ENCODE measurements at places on chromosomes 13 and 19.

- no peak overlapping the region for H3K27ac ChIP-seq
- H3K4me1 ChIP-seq, result no peaks in the 10 kb centered on the region
- no peaks in the 10 kb centered on the region for H3K36me3 ChIP-seq
- H3K27me3 ChIP-seq, result no peaks in the 10 kb centered on the region
These were observed 13.7 kb downstream of the FGF9 start for GRCh38 chr13:21684576-21684975.

DNA sequence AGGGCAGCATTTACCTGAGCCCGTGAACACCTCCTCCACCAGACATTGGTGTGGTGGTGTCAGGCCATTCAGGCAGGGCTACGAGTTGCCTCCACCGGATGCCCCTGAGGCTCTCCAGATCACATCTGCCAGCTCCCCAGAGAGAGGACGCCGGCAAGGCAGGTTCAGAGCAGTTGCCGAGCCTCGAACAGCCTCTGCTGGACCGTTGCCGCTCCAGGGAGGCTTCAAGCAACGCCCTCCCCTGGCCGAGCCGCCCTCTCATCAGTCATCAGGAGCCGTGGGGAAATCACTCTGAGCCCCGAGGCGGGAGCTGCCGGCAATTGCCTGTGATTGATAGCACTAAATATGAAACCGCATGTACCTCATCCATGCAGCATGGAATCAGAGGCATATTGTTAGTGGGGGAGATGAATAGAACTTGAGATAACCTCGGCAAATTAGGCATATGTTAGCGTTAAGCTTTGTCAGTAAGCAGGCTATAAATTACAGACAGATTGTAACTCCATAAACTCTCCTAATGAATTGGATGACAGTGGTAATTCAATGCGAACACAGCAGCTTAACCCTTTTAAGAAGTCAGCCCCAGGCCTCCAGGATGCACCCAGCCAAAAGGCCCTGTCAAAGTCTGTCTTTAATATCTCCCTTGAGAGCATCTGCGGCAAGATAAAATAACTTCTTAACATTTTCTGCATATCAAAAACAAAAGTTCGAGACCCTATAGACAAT lies 29.8 kb upstream of the SPACA7 start:
- no peaks in the 10 kb centered on the region for H3K36me3 ChIP-seq
- no peaks in the 10 kb centered on the region for H3K4me1 ChIP-seq
- no peak overlapping the region for H3K27ac ChIP-seq
- DNase-seq, result no peak
- peaks cover 11% of the 10 kb centered on the region for H3K27me3 ChIP-seq
- no peak overlapping the region for H3K4me3 ChIP-seq

- no peaks in the 10 kb centered on the region for H3K27me3 ChIP-seq
- no peaks in the 10 kb centered on the region for H3K36me3 ChIP-seq
- H3K4me3 ChIP-seq, result peak overlapping the region; percentile 45
- peaks cover 2% of the 10 kb centered on the region for H3K4me1 ChIP-seq
These were observed 7.6 kb downstream of the CAPN12 start for GRCh38 chr19:38736413-38737280.

DNA sequence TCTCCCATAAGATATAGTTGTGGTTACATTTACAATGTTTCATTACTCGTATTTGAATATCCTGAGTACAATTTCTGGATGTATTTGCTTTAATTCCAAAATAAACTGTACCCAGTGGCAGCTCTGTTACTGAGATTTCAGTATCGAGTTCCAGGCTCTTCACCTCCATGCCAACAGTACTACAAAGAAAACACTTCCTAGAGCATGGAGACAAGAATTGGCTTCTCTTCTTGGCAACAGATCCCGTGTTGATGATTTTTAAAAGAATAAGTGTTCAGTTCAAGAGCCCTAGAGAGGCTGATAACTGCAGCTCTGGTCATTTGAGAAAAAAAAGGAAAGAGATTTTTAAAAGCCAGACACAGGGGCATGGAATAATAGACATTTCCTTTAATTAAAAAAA lies 302.8 kb downstream of the EFNB2 start:
- DNase-seq, result no peak
- no peak overlapping the region for H3K4me3 ChIP-seq
- no peaks in the 10 kb centered on the region for H3K36me3 ChIP-seq
- H3K27ac ChIP-seq, result no peak overlapping the region
- H3K4me1 ChIP-seq, result no peaks in the 10 kb centered on the region

DNA sequence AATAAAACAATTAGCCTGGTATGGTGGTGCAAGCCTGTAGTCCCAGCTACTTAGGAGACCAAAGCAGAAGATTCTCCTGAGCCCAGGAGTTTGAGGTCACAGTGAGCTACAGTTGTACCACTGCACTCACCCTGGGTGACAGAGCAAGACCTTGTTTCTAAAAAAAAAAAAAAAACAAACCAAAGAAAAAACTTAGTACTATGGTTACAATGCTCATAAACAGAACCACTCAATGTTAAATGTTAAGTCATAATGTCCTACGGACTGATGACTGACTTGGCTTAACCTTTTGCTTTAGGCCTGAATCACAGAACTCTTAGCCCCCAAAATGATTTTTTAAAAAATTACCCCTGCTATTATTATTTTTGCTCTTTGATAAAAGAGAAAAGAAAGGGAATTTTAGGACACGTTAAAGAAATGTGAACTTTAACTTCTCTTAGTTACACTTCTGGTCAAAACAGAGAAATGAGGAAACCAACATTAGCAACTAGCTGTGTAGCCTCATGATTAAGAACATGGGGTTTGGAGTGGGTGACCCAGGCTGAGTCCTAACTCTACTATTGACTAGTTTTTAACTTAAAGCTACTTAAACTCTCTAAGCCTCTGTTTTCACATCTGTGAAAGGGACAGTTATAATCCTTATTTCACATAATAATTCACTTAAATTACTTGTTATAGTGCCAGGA lies 13.7 kb upstream of the ELF1 start:
- no peak overlapping the region for H3K4me3 ChIP-seq
- H3K4me1 ChIP-seq, result no peaks in the 10 kb centered on the region
- H3K27ac ChIP-seq, result no peak overlapping the region
- no peak for DNase-seq
- no peaks in the 10 kb centered on the region for H3K36me3 ChIP-seq
- H3K27me3 ChIP-seq, result no peaks in the 10 kb centered on the region

- no peaks in the 10 kb centered on the region for H3K36me3 ChIP-seq
- H3K4me3 ChIP-seq, result no peak overlapping the region
- DNase-seq, result no peak
- H3K4me1 ChIP-seq, result peaks cover 16% of the 10 kb centered on the region
- H3K27me3 ChIP-seq, result no peaks in the 10 kb centered on the region
These were observed 708 bp downstream of the KLK15 start for GRCh38 chr19:50832666-50833065.

DNA sequence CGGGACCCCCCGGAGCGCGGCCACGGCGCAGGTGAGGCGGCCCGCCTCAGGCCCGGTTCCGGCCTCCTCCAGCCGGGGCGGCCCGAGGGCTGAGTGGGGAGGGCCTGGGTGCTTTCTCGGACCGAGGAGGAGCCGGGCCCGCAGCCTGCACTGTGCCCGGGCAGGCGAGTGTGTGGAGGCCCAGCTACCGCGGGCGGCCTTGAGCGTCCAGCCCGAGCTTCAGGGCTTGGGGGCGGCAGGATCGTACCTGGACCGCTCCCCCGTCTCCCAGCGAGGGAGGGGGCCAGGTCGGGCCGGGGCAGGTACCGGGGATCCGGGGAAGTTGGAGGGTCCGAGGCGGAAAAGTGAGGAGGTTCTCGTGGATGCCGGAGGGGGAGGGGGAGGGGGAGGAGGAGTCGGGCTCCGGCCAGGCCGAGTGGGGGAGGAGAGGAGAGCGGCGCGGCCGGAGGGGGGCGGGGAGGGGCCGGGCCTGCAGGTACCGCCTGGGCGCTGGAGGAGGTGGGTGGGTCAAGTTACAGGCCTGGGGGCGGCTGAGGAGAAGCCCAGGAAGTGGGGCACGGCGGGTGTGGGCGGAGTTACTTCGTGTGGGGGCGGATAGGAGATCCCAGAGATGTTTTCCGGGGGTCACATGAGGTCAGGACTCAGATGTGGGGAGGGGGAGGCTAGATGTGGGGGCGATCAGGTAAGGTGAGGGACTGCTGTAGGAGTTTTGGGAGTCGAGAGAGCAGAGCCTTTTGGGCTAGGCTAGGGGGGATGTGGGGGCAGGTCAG lies 545 bp downstream of the NACC1 start:
- peaks cover 12% of the 10 kb centered on the region for H3K36me3 ChIP-seq
- no peak overlapping the region for H3K27ac ChIP-seq
- peaks cover 32% of the 10 kb centered on the region for H3K4me1 ChIP-seq
- peak; percentile 47 for DNase-seq
- H3K27me3 ChIP-seq, result no peaks in the 10 kb centered on the region

DNA sequence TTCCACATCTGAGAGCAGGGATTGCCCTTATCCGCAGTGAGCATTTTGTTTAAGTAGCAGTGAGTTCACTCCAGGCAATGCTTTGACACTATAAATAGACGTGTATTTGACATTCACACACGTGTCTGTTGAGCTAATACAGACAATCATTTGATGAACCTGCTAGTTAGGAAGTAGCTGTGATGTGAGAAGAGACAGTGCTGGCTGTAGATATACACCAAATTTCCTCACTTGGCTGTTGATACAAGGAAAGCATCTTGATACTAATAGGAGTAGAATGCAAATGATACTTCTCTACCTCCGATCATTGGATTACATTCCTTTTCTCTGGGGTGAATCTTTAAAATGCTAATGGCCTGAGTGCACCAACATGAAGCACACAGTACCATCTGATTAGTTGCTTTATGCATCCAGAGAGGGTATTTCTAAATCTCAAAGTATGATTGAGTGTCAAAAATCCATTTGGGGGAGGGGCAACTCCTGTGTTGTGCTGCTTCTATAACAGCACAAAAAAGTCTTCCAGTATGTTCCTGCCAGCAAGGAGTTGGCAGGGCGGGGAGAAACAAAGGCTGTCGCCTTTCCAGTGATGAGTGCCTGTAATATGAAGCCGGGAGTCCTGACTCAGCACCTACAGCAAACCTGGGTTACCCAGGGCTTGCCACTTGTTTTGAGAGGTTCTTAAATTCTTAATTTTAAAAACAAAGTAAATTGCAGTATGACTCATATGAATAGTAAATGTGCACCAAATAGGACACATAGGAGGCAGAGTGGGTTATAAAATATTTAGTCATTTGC lies 7.0 kb downstream of the CUL4A start:
- H3K4me1 ChIP-seq, result peaks cover 16% of the 10 kb centered on the region
- H3K4me3 ChIP-seq, result peak overlapping the region; percentile 3
- H3K27me3 ChIP-seq, result no peaks in the 10 kb centered on the region
- peak; percentile 63 for DNase-seq
- H3K36me3 ChIP-seq, result peaks cover 17% of the 10 kb centered on the region
- H3K27ac ChIP-seq, result peak overlapping the region; percentile 55

DNA sequence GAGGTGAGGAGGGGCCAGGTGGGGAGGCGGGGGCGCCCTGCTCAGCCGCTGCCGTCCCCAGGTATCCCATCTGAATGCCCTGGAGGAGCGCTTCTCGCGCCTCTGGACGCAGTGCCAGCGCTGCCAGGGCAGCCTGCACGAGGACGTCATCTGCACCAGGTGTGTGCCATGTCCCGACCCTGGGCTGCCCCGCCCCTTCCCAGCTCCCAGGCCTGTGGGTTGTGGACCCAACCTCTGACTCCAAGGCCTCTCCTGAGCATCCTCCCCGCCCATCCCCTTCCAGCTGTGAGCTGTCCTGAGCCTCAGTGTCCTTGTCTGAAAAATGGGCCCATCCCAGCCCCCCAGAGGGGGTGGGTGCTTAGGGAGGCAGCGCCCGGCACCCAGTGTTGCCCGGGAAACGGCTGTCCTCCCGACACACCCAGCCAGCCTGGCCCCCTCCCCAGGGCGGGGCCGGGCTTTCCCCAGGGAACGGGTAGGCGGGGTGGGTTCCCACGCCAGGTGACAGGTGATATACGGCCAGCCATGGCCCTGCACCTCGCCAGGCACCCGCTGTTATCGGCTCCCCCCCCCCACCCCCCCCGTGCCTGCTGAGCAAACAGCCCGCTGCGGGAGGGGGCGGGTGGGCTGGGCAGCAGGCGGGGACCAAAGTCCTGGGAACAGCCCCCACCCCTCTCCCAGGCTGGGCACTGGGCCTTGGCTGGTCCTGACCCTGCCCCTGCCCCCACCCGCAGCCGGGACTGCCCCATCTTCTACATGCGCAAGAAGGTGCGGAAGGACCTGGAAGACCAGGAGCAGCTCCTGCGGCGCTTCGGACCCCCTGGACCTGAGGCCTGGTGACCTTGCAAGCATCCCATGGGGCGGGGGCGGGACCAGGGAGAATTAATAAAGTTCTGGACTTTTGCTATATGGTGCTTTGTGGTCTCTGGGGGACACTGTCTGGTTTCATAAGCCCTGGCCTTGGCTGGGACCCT lies 1.3 kb upstream of the SPIB start:
- no peaks in the 10 kb centered on the region for H3K4me1 ChIP-seq
- H3K27ac ChIP-seq, result no peak overlapping the region
- no peak overlapping the region for H3K4me3 ChIP-seq
- no peak for DNase-seq
- peaks cover 30% of the 10 kb centered on the region for H3K27me3 ChIP-seq

DNA sequence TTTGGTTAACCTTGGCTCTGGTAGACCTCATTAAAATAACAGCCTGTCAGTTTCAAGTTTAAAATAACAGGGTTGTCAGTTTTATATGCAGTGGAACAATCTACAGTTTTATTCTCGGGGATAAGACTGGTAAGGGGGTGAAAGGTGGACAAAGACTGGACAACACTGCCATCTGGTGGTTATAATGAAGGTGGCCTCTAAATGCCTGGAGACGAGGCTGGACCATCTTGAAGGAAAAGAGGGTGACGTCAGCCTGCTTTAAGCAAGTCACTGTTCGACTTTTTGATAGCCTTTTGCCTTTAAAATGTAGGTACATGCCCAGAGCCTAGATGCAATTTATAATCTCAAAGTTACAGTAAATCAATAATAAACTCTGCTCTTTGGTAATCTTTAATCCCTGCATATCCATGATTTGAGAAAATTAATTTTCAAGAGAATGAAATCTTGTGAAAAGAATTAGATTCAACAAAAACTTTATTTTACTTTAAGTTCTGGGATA lies 117.0 kb downstream of the DCT start:
- H3K27me3 ChIP-seq, result no peaks in the 10 kb centered on the region

- no peaks in the 10 kb centered on the region for H3K36me3 ChIP-seq
- DNase-seq, result peak; percentile 67
These were observed 293.6 kb downstream of the DNAJC15 start for GRCh38 chr13:43316946-43317353.
